ENCODE measurements at places on chromosomes 3 and 15.

- DNase-seq = no peak
Measured at GRCh38 chr3:107211608-107212007, 165.6 kb upstream of the CCDC54 start.

DNA sequence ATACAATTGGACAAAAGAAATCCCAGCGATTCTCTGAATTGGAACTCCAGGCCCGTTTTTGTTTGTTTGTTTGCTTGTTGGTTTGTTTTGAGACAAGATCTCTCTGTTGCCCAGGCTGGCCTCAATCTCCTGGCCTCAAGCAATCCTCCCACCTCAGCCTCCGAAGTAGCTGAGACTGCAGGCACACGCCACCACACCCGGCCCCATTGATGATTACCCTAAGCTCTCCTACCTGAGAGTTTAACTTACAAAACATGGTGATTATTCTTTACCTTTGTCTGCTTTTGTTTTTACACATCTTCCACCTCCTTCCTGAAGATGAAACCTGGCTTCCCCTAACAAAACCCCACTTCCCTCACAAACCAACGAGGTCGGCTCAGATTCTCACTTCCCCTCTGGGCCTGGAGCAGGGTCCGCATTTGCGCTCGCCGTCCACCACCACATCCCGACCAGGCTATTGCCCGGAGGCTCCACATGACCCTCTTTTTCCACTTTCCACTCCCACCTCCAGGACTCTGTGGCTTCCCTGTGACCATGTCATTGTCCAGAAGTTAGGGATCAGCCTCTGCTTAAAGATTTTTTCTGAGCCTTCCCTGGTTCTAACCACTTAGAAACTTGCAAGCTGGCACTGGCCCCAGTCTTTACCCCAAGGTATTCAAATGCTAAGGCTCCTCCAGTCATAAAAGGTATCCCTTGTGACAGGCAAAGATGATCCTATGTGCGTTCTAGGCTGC, 14.8 kb downstream of the KLHL6 start:
- DNase-seq = no peak

- DNase-seq = no peak
Measured at GRCh38 chr3:44554626-44555592, at the start of gene ZKSCAN7. TSS of gene ZKSCAN7 (plus strand) at chr3:44555193. CDS start at chr3:44557048, 1,855 bp downstream.

- no peak for DNase-seq
Measured at GRCh38 chr3:125437631-125438435, 62.7 kb upstream of the ZNF148 start.

DNA sequence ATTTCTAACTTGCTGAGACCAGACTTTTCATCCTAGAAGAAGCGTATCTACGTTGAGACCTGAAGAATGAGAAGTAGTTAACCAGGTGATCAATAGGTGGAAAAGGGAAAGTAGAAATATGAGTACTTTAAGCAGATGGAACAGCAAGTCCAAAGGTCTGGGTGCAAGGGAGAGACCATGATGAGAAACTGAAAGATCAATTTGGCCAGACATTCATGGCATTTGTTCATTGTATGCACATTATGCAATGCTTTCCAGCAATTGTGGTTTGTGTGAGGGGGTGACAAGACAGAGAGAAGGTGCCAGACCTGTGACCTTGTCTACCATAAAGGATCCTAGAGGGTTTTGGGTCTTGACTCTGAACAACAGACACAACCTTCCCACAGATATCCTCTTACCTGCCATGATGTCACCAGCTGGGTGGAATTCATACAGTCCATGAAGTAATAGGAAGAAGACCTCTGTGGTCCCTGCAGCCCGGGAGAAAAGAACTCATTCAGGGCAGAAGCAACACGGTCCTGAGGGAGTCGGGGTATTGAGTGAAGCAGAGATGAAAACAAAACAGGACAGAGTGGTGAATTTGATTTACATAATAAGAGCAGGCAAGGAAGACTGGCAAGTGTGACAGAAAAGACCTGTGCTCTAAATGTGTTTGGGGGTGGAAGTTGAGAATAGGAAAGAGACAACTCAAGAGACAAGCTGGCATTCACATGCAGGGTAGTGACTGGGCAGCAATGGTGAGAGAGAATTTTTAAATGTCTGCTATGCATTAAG, 63.4 kb upstream of the PSMD6 start:
- DNase-seq = no peak

GRCh38 chr3:56005196-56005805, 463.0 kb downstream of the ERC2 start:
- no peak for DNase-seq

- no peak for DNase-seq
Measured at GRCh38 chr3:50759015-50759414, 84.3 kb downstream of the DOCK3 start.

- no peak for DNase-seq
Measured at GRCh38 chr15:68774521-68775235, 46.0 kb downstream of the ANP32A start.

- DNase-seq = no peak
Measured at GRCh38 chr3:66980791-66981190, 17.3 kb upstream of the KBTBD8 start.

- no peak for DNase-seq
Measured at GRCh38 chr3:36210840-36211651, 169.3 kb upstream of the STAC start.

DNA sequence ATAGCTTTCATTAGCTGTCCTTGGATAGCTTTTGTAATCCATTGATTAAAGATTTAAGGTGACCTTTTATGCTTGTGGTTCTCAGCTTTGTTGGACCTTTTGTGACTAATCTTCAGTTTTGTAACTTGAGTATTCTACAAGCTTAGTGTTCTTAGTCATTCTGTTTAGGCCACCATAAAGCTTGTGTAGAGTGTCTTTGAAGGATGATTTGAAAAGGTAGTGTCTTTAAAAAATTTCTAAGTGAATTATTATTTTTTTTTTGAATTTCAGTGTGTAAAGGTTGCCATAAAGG, 7.5 kb downstream of the MORF4L1 start:
- no peak for DNase-seq

DNA sequence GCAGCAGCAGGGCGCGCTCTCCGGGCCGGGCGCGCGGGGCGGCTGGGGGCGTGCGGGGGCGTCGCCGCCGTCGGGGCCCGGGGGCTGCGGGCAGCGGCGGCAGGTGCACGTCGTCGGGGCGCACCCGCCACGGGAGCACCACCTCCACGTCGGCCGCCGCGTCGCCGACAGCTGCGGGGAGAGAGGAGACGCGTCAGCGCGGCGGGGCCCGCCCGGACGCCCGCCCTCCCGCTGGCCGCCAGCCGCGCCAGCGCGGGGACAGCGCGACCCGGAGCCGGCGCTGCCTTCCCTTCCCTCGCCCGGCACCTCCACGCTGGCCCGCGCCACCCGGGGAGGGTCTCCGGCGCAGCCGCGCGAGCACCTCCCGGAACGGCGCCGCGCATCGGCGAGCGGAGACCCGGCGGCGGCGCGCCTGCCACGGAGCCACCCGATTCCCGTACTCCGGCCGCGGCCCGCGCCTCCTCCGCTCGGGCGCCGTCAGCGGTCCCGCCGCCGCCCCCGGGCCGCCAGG, 481 bp downstream of the ADAMTS17 start:
- no peak for DNase-seq

DNA sequence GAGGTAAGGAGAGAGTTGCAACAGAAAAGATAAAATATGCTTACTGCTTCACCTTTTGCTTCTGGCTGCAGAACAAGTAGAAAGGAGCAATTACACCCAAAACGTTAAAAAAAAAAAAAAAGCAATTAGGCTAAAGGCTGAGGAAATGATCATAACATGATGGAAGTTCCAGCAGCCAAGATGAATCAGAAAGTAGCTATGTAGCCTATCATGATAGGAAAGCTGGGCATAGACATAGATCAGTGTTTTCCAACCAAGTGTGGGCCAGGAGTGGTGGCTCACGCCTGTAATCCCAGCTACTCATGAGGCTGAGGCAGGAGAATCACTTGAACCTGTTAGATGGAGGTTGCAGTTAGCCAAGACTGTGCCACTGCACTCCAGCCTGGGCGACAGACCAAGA, 52.6 kb downstream of the AGTR1 start:
- DNase-seq = no peak

GRCh38 chr3:171333784-171334464, 126.3 kb downstream of the TNIK start:
- DNase-seq = no peak

GRCh38 chr3:128262457-128262856, 109.2 kb downstream of the EEFSEC start:
- DNase-seq = no peak

DNA sequence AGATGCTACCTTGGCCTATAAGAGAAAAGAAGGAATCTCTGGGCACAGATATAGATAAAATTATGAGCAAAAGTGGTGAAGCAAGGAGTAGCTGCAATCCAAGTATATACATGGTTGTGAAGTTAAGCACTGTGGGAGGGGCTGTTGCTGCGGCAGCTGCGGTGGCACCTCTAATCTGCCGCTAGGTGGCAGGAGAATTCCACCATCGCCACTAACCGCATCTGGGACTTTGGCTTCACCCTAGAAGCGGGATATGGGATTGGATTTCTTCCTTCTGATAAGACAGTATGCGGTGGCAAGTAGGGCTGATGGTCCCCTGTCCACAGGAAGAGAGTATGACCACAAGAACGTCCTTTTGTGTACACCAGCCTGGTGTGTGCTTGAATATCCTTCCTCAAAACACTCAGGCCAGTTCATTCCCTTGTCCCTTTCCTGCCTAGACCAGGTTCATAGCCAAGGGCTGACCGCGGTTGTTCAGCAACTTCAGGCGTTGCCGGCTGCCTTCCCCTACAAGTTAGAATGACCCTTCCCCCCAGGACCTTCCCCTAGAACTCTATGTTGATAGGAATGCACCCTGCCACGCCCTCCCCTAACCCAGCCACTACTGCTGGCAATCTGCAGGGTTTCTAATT, 5.1 kb downstream of the MAGEL2 start:
- DNase-seq = no peak

DNA sequence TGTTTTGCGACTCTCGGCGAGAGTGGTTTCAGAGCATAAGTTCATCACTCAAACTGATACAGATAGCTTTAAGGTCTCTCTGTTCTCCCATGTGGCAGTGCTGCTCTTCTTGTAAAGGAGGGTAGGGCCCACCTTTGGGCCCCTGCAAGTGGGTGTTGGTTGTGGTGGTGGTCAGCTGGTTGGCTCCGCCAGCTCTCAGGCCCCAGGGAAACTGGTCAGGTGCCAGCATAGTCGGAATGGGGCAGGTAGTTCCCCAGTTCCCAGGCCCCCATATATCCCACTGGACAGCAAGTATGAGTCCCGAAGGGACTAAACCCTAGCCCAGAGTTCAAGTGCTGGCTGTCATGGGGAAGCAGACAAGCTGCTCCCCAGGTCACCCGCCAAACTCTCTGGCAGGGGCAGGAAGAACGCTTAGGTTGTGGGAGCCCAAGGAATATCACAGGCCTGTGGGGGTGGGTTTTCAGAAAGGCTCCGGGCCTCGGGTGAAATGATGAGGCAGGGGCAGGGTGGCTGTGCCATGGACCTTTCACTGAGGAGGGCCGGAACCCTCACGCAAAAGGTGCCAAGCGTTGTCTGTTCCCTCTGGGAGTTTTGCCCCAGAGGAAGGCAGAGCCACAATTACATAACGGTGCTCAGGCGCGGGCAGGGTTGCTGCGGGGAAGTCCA, 185.1 kb downstream of the EFHB start:
- no peak for DNase-seq

- DNase-seq = no peak
Measured at GRCh38 chr3:9064850-9065249, 101.6 kb upstream of the RAD18 start.

GRCh38 chr15:72155003-72155621, 36.9 kb downstream of the SENP8 start:
- no peak for DNase-seq

- no peak for DNase-seq
Measured at GRCh38 chr3:36833160-36833814, 68.9 kb upstream of the DCLK3 start.

DNA sequence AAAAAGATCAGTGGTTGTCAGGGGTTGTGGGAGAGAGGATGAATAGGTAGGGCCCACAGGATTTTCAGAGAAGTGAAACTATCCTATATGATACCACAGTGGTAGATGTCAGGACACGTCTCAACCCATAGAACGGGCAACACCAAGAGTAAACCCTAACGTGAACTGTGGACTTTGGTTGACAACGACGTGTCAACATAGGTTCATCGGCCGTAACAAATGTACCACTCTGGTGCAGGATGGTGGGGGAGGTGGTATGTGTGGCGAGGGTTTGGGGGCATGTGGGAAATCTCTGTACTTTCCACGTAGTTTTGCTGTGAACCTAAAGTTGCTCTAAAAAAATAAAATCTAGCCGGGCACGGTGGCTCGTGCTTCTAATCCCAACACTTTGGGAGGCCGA, 13.0 kb upstream of the PIGZ start:
- no peak for DNase-seq

DNA sequence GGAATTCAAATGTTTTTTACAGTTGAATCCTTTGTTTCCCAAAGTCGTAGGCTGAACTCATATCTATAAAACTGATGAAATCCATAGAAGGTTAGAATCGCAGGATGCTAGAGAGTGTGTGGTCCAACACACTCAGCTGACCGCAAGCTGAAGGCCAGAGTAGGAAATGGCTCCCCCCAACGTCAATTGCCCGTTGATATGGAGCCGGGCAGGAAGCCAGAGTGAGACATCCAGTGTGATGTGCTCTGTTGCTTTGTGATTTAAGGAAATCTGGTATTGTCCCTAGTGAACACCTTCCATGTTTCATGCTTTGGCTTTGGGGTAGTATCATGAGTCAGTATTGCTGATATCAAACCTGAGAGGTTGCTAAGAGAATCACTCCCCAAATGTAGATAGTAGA, 5.8 kb upstream of the MEX3B start:
- DNase-seq = no peak

- DNase-seq = no peak
Measured at GRCh38 chr3:21174461-21174860, 576.5 kb downstream of the ZNF385D start.

DNA sequence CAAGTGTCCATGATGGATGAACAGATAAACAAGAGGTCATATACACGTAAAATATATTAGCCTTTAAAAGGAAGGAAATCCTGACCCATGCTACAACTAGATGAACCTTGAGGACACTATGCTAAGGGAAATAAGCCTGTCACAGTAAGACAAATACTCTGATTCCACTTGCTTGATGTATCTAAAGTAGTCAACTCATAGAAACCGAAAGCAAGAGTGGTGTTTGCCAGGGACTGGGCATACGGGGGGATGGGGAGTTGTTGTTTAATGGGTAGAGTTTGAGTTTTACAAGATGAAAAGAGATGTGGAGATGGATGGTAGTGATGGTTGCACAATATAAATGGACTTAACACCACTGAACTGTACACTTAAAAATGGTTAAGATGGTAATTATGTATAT, 65.4 kb downstream of the C3orf70 start:
- no peak for DNase-seq

DNA sequence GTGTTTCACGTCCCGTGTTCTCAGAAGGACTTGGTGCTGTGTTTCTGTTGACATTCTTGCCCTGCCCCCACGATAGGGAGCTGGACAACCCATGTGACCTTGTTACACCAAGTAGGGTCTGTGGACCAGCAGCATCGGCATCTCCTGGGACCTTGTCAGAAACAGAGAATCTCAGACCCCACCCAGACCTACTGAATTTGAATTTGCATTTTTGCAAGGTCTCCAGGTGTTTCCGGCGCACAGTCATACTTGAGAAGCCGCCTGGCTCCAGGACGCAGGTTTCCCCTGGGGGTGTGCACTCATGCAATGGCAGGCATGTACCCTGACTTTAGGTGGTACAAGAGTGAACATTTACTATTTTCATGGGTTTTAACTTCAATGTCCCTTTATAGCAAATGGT, 117.9 kb downstream of the TLE3 start:
- no peak for DNase-seq

- DNase-seq = no peak
Measured at GRCh38 chr15:84794162-84794547, 23.0 kb upstream of the ALPK3 start.

- DNase-seq = no peak
Measured at GRCh38 chr3:193637831-193638230, 44.8 kb downstream of the OPA1 start.

- DNase-seq = no peak
Measured at GRCh38 chr3:81707996-81708395, 53.4 kb downstream of the GBE1 start.
